ENCODE measurements at places on chromosomes 3 and 15.

GRCh38 chr15:90441027-90441426 is 53.0 kb downstream of the IQGAP1 start:
- no peak for DNase-seq

GRCh38 chr3:183701744-183702143 is 4.1 kb downstream of the YEATS2 start:
- DNase-seq, result no peak

- no peak for DNase-seq
Observed at GRCh38 chr15:66614951-66615760, 49.4 kb upstream of the LCTL start.

DNA sequence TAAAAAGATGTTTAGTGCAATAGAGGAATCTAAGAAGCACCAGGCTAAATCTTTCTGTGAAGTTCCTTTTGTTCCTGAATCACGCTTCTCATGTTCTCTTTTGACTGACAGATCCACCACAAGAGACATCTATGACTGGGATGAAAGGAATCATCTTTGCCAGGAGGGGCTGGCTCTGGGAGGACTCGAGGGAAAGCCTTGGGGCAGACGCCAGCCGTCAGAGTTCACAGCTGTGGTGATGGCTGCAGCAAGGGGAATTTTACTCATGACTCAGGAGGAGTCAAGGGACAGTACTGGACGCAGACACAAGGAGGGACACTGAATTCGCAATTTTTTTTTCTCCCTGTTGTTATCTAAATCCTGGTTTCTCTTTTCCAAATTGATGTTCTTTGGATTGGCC is 38.7 kb downstream of the C3orf38 start:
- DNase-seq, result no peak

GRCh38 chr3:9548991-9549390 is 4.6 kb downstream of the LHFPL4 start:
- no peak for DNase-seq

- DNase-seq, result no peak
Observed at GRCh38 chr3:193556841-193557240, 2.1 kb upstream of the ATP13A4 start.

DNA sequence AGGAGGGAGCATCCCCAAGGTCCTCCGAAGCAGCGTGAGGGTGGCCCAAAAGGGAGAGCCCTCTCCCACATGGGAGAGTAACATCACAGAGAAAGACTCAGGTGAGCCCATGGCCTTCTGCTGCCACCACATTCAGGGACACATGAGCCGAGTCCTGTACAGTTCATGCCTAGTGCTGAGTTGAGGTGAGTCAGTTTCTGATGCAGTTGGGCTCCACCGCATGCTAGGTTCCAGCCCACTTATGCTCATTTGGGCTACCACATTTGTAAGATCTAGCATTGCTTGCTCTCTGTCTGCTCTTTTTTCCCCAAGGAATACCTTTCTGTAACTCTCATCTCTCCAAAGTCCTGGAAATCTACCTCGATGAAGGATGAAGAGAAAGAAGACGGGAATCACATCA is 77.1 kb downstream of the SETD5 start:
- no peak for DNase-seq

DNA sequence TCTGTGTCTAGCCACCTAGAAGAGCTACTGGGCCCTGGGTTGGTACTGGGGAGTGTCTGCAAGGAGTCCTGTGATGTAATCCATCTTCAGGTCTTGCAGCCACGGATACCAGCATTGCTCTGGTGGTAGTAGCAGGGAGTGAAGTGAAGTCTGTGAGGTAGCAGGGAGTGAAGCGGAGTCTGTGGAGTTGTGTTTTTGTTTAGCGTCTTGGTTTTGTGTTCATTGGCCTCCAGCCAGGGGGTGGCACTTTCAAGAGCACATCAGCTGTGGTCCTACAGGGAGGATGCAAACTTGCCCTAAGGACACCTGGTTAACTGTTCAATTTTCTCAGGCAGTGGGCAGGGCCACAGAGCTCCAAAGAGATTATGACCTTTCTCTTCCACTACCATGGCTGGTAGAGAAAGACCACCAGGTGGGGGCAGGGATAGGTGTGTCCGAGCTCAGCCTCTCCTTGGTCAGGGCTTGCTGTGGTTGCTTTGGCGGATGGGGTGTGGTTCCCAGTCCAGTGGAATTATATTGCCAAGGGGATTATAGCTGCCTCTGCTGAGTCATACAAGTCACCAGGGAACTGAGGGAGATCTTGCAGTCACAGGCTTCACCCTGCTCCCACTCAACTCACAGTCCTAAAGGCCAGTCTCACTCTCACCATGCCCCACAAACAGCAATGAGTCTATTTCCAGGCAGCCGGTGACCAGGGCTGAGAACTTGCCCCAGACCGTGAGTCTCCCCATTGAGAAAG is 424.7 kb downstream of the ZBBX start:
- DNase-seq, result no peak
